Activated naive CD4-positive, alpha-beta T cell (primary cell): ENCODE measurements at places on chromosomes 3 and 15.

DNA sequence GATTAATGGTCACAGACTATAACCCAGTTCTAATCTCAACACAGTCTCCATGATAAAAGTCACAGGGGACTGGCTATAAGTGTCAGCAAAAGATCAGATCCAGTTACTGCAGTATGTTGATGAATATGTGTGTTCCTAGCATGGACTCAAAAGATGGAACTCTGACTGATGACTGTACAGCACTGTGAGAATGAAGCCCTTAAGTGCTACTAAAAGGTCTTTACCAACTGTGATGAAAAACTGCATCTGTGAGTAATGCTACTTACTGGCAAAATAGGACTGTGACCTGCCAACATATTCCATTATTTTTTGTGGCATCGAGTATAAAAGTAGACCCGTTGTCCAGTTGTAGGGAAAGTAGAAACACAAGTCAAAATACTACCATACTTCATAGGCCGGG is 284.2 kb downstream of the ROBO2 start:
- no peak for DNase-seq

GRCh38 chr15:48318131-48318530 is 13.1 kb upstream of the DUT start:
- DNase-seq = no peak

GRCh38 chr3:148289159-148289558 is 408.5 kb upstream of the AGTR1 start:
- no peak for DNase-seq

GRCh38 chr15:64843991-64844390 is 2.3 kb downstream of the PLEKHO2 start:
- DNase-seq = no peak

- no peak for DNase-seq
These were observed 64.6 kb upstream of the PFN2 start for GRCh38 chr3:150035301-150035779.

GRCh38 chr3:180294282-180295027 is 257.7 kb upstream of the PEX5L start:
- no peak for DNase-seq
